ENCODE measurements at places on chromosomes 3 and 15. TPM values are rescaled to one million over a fixed set of nuclear protein-coding genes. Genes with fewer than 3 reads are reported as not detected.

Gene ALDH1A2
- total RNA-seq, result 6.0 TPM

- DNase-seq, result peak; percentile 71
These were observed 121.9 kb upstream of the ARHGEF3 start for GRCh38 chr3:56923526-56924224.

- DNase-seq, result no peak
These were observed 40.1 kb upstream of the MTMR10 start for GRCh38 chr15:31031471-31032067.

- no peak for DNase-seq
These were observed at the start of gene TMEM212 for GRCh38 chr3:171842864-171843518. TMEM212 (plus strand) TSS chr3:171843349; CDS start chr3:171843384, 35 bp downstream.

GRCh38 chr15:39874890-39875549 is 45.0 kb downstream of the GPR176 start:
- no peak for DNase-seq

Gene LPP
- 89.3 TPM for total RNA-seq

GRCh38 chr15:66356077-66356358 is 467 bp downstream of the TIPIN start:
- no peak for DNase-seq

Gene SLC22A14
- not detected for total RNA-seq

Data from heart left ventricle (tissue), 16 donors.